ENCODE measurements at places on chromosomes 3 and 15.
A peak's percentile ranks its signal among the peaks of the same experiment; 100 is the strongest.

GRCh38 chr3:151156618-151157216 is 46.3 kb downstream of the GPR171 start:
- no peak for DNase-seq

- no peak for DNase-seq
These were observed 33.7 kb upstream of the SPTBN5 start for GRCh38 chr15:41927536-41927935.

- no peak for DNase-seq
These were observed 195.2 kb downstream of the ALCAM start for GRCh38 chr3:105561876-105562275.

GRCh38 chr3:68876112-68876713 is 56.1 kb downstream of the TAFA4 start:
- DNase-seq: peak; percentile 8

DNA sequence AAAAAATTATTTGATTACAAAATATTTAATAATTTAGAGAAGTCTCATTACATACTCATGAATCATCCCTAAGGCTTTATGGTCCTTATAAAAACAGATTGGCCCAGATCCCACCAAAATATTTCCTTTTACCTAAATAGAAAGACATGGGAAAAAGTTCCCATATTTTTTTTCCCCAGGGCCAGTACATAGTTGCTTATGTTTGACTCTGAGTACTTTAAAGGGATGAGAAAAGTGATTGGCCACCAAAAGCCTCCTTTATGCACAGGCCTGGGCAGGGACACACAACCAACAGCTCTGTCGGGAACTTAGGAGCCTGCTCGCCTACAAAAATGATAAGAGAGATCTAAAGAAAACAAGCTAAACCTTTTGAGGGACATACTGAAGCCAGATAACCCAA is 22.3 kb downstream of the KCNAB1 start:
- DNase-seq: no peak

GRCh38 chr15:62969442-62970089 is 73.0 kb upstream of the TPM1 start:
- no peak for DNase-seq

DNA sequence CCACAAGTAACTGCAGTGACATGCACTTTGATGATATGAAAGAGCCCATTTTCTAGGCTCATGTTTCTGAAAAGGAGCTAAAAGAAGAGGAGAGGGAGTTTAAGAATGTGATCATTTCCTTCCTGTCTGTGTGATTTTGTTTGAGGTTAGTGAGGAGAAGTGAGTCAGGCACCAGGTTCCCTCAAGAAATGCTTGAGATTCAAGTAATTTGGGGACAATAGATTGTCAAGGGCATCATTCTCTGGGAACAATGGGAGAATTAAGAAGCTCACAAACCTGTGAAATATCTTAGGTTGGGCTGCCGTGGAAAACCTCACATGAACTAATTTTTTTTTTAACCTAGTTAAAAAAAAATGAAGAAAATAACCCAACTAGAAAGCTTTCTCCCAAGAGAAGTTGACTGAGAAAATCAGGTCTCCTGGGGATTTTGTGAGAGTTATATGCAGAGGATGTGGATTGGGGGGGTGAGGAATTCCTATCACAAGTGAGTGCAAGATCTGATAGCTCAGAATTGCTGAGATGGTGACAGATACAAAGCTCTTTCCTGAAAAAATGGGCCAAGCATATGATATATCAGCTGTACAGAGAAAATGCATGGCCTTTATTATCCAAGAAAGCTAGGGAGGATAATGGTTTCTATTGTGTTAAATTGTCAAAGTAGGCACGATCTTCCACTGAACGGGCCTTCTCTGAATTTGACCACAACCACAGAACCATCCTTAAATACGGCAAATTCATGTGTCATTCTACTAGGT is 203.3 kb downstream of the FEZF2 start:
- no peak for DNase-seq

DNA sequence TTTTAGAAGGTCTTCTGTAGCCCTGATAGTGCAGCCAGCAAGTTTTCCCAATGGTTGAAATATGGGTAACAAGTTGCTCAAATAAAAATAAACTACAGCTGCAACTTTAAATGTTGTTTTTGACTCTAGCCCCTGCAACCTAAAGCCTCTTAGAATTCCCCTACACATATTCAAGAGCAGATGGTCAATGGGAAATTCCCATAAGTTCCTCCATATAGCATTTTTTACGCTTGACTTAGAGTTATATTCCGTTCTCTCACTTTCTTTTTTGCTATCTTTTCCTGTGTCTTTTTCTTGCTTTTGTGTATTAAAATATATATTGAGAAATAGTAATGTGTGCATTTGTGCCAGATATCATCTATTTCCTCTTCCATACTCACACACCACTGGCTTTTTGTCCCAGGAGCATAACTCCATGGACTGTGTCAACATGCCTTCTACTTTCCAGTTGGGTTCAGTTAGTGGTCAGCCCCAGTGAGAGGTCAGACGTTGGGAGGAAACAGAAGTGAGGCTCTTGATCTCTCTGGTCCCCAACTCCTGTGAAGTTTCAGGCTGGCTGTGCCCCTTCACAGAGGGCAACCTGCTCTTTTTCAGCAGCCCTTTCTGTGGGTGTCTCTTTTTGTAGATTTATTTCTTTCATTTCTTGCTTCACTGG is 63.3 kb upstream of the TP63 start:
- DNase-seq: no peak

GRCh38 chr15:49589030-49589429 is 31.6 kb downstream of the FAM227B start:
- DNase-seq: peak; percentile 0

DNA sequence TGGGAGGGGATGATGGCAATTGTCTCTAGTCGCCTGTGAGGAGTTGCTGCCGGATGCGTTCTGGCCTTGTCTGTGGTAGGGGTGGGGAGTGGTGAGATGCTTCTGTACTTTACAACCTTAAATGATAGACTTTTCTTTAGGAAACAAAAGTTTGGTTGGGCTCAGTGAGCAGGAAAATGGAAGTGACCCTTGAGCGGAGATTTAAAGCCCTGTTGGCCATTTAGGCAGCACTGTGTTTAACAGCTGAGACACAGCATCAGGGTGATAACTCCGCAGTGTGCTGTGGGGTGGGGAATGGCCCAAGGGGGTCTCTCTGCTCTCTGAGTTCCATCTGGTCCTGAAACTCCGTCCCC is 36.6 kb downstream of the SPSB4 start:
- no peak for DNase-seq

DNA sequence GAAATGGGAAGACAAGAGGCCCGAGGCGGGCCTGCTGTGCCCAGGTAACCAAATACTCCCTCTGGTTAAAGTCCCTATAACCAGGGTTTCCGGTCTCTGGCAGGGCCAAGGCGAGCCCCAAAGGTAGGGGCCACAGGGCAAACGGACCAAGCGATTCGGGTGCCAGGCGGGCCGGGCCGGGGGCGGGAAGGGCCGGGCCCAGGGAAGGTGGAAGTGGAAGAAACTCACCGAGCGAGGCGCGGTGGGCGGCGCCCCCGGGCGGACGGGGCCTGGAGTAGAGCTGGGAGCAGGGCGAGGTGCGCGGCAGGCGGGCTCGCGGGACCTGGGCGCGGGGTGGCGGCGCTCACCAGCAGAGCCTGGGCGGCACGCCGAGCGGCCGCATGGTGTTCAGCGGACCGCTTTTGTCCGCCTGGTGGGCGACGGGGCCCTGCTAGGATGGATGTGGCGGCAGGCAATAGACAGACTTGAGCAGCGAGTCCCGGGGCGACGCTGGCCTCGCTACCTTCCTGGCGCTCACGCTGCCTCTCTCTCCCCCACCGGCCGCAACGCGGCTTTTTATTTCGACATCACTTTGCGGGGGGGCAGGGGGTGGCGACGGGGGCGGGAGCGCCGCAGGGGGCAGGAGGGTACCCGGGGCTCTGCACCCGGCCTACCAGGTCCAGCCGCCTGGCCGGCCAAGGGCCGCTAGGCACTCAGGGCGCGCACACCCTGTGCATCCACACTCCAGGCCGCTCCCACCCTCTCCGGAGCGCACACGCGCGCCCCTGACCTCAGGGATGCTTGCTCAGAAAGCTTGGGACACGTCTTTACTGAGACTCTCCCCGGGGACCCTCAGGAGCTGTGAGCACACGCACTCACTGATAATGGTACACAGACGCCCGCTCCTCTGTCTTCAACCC is at the start of gene GATA2:
TSS of gene GATA2 (minus strand) at position 531 of the 899 bp plus-strand sequence. CDS start 6,170 bp downstream, outside the sequence.
- no peak for DNase-seq

DNA sequence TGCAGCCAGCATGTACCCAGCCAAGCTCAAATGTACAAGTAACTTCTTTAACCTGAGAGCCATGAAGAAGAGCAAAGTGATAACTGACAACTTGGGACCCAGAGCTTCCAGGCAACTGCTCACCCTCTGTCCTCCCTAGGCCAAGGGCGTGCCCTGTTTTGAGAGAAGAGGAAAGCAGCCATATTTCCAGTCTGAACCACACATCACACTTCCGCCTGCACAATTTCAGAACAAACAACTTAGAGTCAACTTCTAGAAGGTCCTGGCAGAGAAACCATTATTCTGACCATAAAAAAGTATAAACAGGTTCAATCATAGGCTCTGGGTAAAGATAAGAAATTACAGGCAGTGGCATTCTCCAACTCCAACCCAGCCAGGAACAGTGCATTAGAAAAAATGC is 50.1 kb downstream of the ITGB5 start:
- no peak for DNase-seq

DNA sequence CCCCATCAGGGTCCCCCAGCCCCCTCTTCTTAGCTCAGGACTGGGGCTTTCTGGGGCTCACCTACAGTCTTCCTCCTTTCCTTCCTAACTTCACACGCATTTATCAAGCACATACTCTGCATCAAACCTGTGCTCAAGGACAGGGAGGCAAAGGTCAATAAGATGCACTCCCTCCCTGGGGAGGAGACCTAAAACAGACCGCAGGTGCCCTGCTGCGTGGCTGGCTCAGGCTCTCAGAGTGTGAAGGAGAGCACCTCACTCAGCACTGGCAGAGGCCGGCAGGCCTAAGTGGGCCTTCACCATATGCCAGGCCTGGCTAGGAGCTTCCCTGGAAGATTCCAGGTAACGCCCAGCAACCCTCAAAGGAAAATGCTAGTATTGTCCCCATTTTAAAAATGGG is 16.5 kb downstream of the LIPC start:
- DNase-seq: no peak

DNA sequence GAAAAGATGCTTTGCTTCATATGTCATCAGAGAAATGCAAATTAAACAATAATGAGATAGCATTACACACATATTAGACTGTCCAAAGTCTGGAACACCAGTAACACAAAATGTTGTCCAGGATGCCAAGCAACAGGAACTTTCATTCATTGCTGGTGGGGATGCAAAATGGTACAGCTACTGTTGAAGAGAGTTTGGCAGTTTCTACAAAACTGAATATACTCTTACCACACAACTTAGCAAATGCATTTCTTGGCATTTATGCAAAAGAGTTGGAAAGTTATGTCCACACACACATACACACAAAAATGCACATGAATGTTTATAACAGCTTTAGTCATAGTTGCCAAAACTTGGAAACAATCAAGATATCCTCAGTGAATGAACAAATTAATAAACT is 195.2 kb upstream of the MME start:
- DNase-seq: no peak

- no peak for DNase-seq
These were observed 400.7 kb downstream of the ROBO1 start for GRCh38 chr3:79367066-79367465.

DNA sequence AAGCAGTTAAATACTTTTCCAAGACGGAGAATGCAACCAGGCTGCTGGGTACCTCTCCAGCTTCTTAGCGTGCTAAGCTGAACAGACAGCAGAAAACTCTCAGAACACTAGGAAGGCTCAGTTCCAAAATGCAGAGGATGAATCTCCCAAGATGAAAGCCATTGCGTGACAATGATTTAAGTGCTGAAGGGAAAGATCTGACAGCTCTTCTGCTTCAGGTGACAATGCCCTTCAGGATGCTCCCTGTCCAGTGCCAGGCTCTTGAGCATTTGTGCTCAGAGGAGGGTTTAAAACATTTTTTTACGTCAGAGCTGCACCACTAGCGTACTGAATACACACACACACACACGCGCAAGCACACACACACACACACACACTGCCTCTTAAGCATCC is 26.3 kb downstream of the ARHGEF3 start:
- no peak for DNase-seq

- DNase-seq: no peak
These were observed 19.8 kb upstream of the ACOX2 start for GRCh38 chr3:58556761-58557221.

DNA sequence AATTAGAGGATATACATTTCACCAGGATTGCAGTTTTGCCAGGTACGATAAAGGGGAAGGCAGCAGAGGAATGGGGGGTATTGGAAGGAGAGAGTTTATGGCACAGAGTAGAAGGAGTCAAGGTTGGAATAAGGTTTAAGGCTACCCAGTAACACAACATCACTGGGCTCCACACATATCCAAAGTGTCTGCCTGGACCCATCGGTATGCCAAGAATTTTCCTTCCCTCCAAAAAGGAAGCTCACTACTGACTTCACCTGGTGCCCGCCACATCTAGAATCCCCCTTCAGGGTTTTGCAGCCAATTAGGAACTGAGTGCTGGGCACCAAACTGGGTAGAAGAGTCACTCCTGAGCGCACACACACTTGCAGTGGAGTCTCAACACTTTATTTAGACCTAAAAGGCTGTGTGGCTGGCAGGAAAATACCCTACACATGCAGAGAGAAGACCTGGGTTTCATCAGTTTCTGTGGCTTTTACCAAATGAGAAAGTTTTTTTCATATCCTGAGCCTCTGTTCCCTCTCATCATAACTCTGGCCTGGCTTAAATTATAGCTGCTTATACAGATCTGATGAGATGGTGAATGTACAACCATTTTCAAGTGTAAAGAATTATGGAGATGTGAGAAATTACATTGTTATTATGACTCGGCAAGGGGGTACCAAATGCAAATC is 190.8 kb upstream of the LPP start:
- DNase-seq: no peak
